ENCODE measurements at places on chromosomes 3 and 15.

DNA sequence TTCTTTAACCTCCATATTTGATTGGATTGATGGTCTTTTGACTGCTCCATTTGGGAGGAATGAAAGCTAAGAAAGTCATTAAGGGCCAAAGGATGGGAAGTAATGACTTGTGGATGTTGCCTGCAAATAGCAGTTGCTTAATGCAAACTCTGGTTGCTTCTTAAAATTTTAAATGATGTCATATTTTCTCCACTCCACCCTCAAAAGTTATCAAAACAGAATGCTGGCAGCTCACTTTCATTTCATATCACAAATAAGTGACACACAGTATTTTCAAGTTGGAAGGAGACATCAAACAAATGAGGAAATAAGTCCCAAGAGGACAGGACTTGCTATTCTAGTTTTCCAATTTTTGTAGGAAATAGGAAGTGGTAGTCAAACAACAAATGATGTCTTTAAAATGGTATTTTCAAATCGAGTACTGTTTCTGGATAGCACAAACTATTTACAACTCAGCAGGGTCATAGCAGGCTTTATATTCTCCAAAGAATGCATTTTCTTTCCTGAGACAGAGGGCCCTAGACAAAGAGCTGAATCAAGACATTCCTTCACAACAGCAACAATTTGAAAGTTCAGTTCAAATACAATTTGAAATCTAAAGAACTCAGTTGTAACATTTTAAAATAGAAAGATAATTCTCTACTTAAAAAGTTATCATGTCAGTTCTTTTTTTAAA, 165.1 kb upstream of the UBE2E1 start:
- DNase-seq = no peak

GRCh38 chr15:55366981-55367380, 41.2 kb downstream of the CCPG1 start:
- DNase-seq = no peak

DNA sequence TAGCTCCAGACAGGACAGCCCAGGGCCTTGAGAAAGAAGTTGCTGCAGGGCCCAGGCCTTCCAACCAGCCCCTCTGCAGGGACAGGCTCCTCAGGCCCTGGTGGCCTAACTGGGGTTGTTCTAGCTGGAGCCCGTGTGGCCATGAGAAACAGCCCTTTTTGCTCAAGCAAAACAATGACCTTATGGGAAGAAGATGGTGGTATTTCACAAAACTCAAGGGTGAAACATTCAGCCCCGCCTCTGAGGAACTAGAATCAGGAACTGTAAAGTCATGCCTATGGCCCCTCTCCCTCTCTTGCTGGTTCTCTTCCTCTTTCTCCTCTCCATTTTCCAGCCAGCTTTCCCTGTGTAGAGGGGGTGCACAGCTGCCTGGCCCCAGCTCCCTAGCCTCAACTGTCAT, 273.3 kb downstream of the RPLP1 start:
- DNase-seq = no peak

GRCh38 chr3:18208091-18208490, 217.0 kb downstream of the SATB1 start:
- no peak for DNase-seq

DNA sequence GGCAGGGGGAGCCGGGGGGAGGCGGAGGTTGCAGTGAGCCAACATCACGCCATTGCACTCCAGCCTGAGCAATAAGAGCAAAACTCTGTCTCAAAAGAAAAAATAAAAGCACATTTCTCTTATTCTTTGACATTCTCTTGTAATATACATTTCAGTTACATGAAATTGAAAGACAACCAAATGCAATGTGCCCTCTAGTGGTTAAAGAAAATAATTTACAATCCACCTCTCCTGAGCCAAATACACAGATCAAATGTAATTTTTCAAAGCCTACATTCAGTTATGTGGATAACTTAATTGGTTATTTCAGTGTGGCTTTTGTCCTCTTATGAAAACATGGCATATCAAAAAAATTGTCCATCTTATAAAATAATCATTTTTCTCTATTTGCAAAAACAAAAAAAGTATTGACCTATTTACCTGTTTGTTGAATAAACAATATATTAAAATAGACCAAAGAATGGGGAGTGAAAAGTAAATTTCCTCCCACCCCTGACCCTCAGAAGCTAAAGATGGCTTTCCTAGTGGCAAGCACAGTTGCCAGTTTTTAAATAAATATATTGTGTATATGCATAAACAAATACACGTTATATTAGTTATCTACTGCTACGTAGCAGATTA, 14.2 kb upstream of the U2SURP start:
- peak; percentile 41 for DNase-seq

GRCh38 chr3:27114684-27115083, 254.5 kb downstream of the NEK10 start:
- DNase-seq = peak; percentile 55

- peak; percentile 27 for DNase-seq
Observed at GRCh38 chr3:30779686-30780287, 114.7 kb downstream of the GADL1 start.

DNA sequence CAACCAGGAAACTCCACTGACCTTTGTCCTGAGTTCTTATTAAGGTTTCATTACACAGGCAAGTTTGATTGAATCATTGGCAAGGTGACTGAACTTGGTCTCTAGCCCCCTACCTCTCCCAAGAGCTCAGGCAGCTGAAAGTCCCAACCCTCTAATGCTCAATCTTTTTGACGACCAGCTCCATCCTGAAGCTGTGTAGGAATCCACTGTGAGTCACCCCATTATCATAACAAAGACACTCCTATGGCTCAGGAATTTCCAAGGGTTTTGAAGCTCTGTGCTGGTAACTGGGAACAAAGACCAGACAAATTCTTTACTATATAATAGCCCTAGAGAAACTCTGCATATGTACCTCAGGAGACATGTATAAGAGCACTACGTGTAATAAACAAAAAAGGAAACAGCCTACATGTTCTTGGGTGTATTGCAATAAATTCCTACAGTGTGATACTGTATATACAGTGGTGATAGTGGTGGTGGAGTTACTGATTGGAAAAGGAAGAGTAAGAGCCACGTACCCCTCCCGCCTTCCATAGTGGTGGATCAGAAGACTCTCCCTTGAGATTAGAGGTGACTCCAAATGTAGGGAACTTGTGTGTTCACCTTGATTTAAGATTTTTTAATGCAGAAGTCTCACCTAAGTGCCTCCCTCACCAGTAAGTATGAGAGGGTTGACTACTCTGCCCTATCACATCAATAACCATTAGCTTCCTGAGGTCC, 116.6 kb downstream of the ST8SIA2 start:
- DNase-seq = no peak

GRCh38 chr3:108177536-108177935, 44.7 kb downstream of the IFT57 start:
- no peak for DNase-seq

GRCh38 chr15:81334768-81335435, 11.0 kb upstream of the STARD5 start:
- DNase-seq = no peak

DNA sequence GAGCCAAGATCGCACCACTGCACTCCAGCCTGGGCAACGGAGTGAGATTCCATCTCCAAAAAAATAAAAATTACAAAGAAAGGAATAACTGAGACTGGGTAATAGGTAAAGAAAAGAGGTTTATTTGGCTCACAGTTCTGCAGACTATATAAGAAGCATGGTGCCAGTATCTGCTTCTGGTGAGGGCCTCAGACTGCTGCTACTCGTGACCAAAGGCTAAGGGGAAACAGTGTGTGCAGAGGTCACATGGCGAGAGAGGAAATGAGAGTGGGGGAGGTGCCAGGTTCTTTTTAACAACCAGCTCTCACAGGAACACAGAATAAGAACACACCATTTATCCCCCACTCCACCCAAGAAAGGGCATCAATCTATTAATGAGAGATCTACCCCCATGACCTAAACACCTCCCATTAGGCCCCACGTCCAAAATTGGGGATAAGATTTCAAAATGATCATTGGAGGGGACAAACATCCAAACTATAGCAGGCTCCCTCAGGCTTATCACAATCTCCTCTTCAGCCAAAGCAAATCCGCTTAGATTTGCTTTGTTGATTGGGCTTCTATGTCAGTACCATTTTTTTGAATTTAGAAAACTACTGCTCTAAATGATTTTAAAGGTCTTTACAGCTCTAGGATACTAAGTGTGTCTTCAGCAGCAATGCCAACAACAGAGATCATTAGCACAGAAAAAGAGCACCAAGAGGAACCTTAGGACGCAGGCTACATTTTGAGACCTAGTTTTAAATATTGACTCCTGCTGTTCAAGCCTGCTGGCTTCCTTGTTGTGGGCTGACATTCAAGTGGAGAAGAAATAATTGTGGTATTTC, 84.2 kb upstream of the TBL1XR1 start:
- DNase-seq = no peak

DNA sequence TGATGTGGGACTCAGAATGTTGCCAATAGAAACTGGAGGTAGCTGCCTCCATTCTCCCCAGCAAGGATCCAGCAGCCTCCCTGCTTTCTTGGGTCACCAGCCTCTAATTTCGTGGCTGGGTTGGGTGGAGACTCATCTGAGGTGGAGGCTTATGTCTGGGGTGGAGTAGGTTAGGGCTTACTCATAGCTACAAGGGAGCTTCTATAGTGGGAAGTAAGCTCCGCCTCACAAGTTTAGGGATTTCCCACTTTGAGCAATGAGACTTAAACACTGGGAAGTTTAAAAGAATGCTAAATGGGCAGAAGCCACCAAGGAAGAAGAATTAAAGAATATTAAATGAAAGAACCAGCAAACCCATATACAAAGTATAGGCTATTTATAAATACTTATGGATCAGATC, 63.8 kb downstream of the GJD2 start:
- peak; percentile 40 for DNase-seq

GRCh38 chr3:101117980-101118379, 124.8 kb upstream of the ABI3BP start:
- no peak for DNase-seq

DNA sequence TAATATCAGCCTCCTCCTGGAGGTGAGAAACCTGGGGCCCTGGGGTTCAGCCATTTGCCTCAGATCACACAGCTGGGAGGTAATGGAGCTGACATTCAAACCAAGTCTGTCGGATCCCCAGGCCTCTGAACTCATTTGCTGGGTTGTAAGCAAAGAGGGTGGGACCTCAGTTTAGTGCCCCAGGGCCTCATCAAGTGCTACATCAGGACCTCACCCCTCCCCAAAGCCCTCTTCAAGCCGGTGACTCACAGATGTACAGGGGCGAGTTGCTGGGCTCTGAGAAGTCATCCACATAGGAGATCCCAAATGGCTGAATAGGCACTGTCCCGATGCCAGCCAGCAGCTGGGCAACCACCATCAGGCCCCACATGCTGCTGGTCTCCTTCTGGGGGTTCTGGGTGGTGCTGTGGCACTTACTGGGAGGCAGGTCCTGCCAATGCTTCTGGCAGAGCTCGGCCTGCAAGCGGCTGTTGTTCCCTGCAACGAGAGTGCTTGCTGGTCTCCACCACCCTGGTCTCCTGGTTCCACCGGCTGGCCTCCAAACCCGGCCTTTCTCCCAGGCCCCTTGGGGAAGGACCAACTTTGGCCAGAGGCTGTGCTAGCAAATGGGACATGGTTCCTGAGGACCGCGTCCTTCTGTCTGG, 59.2 kb upstream of the RAB6B start:
- DNase-seq = no peak

GRCh38 chr15:59801649-59802048, 112.5 kb upstream of the BNIP2 start:
- DNase-seq = no peak

DNA sequence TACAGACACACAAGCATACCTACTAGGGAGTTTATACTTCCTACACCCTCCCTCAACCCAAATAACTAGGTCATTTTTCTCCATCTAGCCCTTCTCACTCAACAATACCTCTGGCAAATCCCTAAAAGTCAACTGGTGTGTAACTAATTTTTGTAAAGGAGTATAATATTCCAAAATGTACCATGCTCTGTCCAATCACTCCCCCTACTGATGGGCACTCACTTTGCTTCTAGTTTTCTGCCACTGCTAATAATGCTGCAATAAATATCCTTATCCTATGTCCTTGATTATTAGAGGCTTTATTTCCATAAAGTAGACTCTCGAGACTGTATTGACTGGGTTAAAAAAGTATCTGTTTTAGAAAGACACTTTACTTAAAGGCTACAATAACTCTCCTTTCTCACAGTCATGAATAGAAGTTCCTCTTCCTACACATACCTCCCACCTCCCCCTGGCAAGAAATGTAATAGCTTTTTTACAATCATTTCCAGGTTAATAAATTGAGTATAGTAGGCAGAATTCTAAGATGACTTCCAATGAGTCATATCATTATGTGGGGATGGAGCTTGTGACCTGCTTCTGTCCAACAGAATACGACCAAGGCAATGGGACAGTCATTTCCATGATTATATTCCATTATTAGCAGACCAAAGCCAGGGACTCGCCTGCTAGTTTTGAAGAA, 30.0 kb downstream of the SHQ1 start:
- DNase-seq = peak; percentile 23

DNA sequence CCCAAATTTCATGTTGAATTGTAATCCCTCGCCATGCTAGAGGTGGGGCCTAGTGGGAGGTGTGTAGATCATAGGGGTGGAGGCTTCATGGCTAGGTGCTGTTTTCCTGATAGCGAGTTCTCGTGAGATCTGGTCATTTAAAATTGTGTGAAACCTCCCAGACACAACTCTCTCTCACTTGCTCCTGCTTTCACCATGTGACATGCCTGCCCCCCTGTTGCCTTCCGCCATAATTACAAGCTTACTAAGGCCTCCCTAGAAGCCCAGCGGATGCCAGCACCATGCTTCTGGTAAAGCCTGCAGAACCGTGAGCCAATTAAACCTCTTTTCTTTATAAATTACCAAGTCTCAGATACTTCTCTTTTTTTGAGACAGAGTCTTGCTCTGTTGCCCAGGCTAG, 36.0 kb downstream of the CCDC54 start:
- DNase-seq = no peak

- no peak for DNase-seq
Observed at GRCh38 chr15:69338535-69339213, 40.0 kb downstream of the PAQR5 start.

GRCh38 chr15:32691689-32692038, 26.1 kb upstream of the GREM1 start:
- DNase-seq = no peak

- DNase-seq = peak; percentile 48
Observed at GRCh38 chr3:39192490-39193092, at the start of gene XIRP1. Gene XIRP1 (minus strand): TSS chr3:39192595. CDS start chr3:39189445, 3,150 bp downstream.

DNA sequence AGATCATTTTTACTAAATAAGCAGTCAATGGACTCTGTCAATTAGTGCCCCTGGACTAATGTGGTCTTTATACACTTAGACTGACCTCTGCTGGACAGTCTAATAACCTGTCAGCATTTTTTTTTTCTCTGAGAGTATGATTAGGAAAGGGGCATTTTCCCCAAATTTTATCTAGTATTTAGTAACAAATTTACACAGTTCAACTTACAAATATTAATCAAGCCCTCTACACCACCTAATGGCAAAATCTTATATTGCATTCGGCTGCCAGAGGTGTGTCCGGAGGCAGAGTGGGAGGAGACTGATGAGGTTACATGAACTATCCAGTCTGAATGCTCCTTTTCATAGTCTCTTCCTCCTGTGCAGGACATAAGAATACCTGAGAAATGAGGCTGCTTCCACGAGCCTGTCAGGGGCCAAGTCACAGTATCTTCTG, 36.0 kb upstream of the COLQ start:
- DNase-seq = peak; percentile 65

GRCh38 chr15:60912984-60913697, 316.0 kb downstream of the RORA start:
- DNase-seq = no peak
